ENCODE measurements at places on chromosomes 2 and 18. TPM values are rescaled to one million over a fixed set of nuclear protein-coding genes. Genes with fewer than 3 reads are reported as not detected.

Gene SAG
- not detected for total RNA-seq

Gene TUBA3D
- not detected for total RNA-seq

Gene HOXD11
- total RNA-seq = 0.37 TPM

DNA sequence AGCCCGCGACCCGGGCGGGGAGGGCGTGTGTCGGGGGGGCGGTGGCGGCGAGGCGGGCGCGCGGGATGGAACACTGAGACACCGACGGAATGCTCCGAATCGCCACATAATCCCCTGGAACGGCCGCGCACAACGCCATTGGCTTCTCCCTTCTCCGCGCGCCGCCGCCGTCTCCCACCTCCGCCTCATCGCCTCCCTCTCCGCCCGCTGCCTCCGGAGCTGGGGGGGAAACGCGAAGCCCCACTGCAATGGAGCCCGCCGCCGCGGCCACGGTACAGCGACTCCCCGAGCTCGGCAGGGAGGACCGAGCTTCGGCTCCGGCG is at the start of gene PHLPP1:
PHLPP1 (plus strand) TSS at position 106 of the 323 bp plus-strand sequence; CDS start at position 249, 143 bp downstream.
- no peak for DNase-seq

DNA sequence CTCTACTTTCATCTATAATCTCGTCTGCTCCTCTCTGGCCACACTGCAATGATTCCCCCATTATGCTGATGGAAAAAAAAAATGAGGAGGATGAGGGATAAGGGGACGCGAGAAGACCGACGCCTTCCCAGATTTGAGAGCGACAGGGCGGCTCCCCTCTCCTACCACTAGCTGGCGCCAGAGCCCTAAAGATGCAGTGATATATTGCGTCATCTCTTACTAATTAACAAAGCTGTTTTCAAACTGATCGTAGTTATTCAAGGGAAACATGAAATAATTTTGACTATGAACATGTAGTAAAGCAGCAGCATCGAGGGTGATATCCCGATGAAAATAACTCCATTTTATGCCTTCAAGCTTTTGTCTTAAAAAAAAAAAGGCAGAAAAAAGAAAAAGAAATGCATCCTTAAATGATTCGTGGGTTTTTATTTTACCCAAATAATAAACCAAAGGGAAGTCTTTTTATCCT is 48.0 kb upstream of the HNRNPA3 start:
- peak; percentile 90 for DNase-seq

- DNase-seq = no peak
These were observed 27.9 kb upstream of the ODC1 start for GRCh38 chr2:10475811-10476660.

DNA sequence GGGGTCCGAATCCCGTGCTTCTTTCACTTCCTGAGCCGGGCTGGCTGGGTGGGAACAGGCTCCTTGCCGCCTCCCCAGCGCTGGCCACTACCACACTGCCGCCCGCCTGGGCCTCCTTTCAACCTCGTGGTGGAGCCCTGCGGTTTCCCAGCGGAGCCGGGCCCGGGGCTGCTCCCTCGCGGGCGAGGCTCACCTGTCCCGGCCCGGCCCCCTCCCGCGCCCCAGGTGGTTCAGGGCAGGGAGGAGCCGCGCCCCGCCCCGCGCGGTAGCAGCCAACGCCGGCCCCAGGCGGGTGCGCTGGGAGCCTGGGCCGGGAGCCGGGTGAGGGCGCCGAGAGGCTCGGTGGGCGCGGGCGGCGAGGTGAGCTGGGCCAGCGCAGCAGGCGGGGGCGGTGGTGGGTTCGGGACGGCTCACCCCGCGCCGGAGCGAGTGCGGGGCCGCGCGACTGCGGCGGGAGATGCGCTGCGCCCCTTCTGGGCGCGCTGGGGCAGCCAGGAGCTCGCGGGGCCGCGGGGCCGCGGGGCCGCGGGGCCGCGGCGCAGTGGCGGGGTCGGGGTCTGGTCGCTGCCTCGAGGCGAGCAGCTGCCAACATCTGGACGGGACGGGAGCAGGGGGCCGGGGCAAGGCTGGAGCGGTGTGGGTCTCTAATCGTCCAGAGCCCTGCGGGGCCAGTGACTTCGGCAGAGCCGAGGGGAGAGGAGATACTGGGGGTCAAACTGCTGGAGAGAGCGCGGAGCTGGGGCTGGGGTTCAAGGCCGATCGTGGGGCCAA is at the start of gene LYPD6B:
LYPD6B (plus strand) TSS at position 258 of the 771 bp plus-strand sequence. CDS start 92,250 bp downstream, outside the sequence.
- DNase-seq = no peak

GRCh38 chr2:158178646-158179045 is 77.0 kb downstream of the UPP2 start:
- no peak for DNase-seq

DNA sequence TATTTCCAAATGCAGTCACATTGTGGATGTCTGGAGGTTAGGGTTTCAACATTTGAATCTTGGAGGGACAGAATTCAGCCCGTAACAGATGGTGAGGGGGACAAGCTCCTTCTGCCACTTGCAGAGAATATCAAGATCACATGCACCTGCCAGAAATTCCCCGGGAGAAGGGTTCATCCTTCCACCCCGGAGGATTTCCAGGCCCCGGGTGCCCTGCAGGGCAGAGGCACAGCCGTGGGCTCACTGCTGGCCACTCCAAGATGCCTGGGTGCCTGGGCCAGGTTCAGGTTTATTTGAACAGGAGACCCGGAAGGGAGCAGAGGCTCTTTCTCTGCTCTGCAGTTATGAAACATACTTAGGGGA is 38.2 kb upstream of the MGAT4A start:
- DNase-seq = no peak

DNA sequence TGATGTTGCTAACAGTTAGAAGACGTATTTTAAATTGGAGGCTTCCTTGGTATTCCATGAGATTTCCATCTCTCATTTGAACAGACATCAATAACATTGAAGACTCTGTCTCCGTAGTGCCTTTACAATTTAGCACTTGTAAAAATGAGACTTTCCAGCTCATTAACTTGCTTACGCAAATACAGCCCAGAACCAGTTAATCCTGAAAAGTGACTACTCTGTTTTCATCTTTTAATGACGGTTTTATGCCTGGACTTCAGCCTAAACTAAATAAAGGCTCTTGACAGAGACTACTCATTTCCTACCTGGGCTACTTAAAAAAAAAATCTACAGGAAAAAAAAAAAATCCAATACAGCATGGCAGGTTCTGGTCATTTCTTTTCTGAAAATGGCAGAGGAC is 148.6 kb downstream of the LRATD1 start:
- no peak for DNase-seq

GRCh38 chr2:165970663-165971062 is 17.1 kb upstream of the TTC21B start:
- no peak for DNase-seq

DNA sequence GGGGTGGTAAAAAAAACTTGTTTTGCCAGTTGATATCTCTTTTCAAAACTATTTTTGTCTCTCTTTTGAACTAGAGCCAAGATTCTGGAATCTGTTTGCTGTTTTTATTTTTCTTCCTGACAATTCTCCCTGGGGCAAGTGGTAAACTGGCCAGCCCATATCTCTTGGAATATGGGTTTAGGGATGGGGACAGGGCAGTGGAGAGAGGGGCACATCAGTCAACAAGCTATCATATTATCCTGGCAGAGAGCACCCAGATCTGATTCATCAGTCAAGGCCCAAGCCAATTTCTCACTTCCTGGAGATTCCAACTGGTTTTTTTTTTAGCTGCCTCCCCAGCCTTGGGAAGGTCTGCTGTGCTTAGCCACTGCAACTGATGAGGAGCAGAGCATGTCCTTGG is 52.3 kb downstream of the ARHGAP28 start:
- DNase-seq = no peak

GRCh38 chr2:38262069-38262871 is 114.8 kb downstream of the ATL2 start:
- peak; percentile 61 for DNase-seq

- peak; percentile 42 for DNase-seq
These were observed 95.1 kb upstream of the SALL3 start for GRCh38 chr18:78884502-78884901.

GRCh38 chr2:199581408-199581807 is 123.7 kb upstream of the SATB2 start:
- DNase-seq = no peak

DNA sequence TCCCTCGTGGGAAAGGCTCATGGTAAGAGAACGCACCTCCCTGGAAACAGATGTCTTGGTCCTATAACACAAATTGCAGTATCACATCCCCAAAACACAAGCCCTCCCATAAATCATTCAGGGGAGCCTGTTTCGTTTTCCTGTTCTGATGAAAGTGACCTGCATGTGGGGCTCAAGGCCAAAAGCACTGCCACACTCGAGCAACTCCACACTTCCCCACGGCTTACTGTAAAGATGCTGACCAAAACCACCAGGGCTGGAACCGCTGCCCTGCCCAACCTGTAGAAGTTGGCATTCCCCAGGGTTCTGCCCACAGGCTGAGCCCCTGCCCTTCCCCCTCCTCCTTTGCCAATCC is 139.7 kb downstream of the BCL11A start:
- no peak for DNase-seq

DNA sequence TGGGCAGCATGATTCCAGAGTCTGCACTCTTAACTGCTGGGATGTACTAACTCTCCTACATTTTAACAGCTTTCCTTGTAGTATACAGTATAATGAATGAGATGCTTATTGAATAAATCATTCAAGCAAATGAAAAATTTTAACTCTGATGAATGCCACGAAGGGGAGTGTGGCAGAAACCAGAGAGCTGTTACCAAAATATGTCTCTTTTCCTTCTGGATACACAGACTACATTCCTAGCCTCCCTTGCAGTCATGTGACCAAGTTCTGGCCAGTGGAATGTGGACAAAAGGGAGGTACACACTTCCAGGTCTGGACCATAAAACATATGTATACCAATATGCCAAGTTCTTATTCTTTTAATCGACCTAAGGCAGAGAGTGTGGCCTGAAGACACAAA is 1.7 kb upstream of the EML4 start:
- no peak for DNase-seq

DNA sequence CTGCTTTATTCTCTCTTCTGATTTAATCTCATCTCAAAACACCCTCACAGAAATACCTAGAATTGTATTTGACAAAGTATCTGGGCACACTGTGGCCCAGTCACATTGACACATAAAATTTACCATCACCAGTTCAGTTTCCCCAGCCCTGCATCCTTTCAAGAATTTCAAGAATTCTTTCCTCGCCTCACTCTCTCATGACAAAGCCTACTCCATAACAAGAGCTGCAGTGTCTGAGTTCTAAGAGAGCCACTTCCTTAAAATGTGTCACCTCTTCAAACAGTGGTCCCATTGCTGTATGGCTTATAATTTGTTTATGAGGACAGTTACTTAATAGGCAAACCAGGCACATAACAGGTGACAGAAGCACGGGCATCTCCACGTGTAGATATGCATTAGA is 90.9 kb upstream of the STK39 start:
- DNase-seq = peak; percentile 1

DNA sequence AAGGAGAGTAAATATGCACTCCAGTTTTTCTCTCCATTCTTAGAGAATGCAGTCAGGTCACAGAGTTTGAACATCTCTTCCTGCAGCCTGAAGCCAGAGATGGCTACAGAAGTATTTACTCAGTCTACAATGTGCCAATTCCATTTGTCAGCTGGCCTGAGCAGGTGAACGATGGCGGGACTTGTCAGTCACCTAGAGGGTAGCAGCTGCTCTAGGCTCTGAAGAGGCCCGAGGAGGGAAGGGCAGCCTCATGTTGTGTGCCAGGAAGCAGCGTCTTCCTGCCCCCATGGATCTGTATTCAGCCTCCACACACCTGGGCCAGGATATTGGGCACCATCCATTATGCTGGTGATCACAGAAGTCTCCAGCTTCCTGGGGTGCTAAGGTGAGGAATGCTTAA is 316.7 kb upstream of the CHAC2 start:
- no peak for DNase-seq
